ENCODE measurements at places on chromosomes 2 and 18.

DNA sequence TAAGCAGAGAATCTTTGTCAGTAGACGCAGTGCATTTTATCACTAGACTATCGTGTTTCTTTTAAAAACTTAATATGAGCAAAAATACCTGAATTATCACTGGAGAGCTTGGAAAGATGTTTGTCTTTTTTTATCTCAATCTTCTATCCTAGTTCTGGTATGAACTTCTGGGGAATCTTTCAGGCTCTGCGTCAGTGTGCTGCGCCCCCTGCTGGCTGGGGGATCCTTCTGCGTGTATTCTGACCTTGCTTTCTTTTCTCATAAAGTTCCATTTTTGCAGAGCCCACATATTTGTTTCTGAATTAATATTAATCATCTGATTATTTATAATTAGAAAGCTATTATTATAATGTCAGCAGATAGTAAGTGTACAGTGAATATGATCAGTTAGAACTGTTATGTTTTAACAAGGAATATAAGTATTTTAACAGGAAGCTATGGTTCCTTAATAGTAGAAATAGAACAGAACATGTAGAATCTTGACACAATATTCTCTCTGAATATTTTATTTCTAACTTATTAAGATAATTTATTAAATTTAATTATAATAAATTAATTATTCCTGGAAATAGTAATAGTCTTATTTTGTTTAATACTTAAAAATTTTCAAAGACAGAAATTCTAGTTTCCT is 945.0 kb upstream of the CRIM1 start:
- peak; percentile 75 for DNase-seq

GRCh38 chr2:159637988-159638501 is 21.7 kb upstream of the BAZ2B start:
- DNase-seq: no peak

GRCh38 chr18:23072079-23072478 is 63.2 kb upstream of the CABLES1 start:
- no peak for DNase-seq

- DNase-seq: no peak
Measured at GRCh38 chr2:217538719-217539118, 464.1 kb downstream of the TNS1 start.

GRCh38 chr2:230885463-230886130 is 20.9 kb downstream of the ITM2C start:
- DNase-seq: peak; percentile 32

DNA sequence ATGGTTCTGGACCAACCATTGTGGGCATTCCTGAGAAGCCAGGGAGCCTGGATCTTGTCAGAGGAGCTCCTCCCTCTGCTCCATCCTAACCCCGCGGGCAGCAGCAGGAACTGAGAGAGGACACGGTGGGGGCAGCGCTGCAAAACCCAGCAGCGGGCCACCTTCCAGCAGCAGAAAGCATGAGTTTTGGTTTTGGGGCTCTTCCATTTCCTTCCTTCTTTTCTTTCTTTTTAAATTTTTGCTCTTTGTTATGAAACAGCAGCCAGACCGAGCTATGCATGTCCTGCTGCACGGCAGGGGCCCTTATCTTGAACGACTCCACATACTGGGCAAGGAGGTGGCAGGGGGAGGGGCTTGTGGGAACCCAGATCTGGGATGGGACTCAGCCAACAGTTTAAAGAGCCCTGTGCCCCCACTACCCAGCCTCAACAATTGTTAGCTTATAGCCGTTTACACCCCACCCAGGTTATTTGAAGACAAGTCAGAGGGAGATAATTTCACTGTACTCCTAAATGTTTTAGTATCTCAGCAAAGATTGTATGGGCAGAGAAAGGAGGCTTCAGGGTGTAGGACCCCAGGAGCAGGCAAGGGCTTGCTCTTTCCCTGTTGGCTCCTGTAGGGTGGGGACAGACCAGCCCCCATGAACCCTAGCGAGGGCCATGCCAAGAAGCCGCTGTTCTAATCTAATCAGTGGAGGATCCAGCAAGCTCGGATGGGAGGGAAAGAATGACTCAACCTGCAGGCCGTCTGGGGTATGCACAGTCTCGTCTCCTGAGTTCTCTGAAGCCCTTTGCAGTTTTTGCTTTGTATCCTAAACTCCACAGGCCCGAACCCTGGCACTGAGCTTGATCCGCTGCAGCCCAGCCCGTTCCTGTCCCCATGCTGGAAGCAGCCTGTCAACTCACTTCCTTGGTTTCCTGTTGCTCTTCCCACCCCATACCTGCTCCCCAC is 75.3 kb downstream of the LRRFIP1 start:
- DNase-seq: no peak

- DNase-seq: no peak
Measured at GRCh38 chr2:2530334-2530733, 199.3 kb upstream of the MYT1L start.

DNA sequence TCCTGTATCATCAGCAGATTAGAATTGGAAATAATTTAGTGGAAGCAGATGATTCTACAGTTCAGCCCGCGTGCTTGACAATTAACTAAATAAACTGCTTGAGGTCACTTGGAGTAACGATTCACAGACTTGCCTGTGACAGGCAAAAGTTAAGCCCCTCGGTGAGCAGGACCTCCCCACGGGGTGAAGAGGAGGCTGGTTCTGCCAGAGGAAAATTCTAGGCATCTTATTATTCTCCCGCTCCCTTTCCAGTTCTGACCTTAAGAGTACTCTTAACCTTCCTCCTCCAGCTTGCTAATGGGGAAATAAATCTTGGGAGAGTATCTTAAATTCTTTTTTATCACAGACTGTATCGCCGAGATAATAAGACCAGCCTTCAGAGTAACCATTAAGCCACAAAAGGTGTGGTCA is 169.7 kb upstream of the SMAD2 start:
- no peak for DNase-seq

DNA sequence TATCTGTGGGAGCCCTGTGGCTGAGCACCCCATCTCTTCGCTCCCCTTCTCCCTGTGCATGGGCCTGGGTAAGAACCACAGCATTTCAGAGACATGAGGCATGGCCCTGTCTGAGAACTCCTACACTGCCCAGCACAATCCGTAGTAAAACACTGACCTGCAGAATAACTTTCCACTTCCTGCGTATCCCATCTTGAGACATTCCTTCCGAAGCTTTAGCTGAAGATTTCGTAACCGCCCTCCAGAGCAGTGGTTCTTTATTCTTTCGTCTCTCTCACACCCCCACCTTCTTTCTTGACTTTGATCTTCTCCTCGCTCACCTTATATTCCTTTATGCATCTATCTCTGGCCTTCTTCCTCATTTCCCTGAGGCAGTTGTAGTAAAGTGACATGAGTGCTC is 381.1 kb downstream of the HRH4 start:
- no peak for DNase-seq

- no peak for DNase-seq
Measured at GRCh38 chr2:41678639-41679038, 369.2 kb upstream of the PKDCC start.

GRCh38 chr2:53629501-53629900 is 138.1 kb upstream of the CHAC2 start:
- no peak for DNase-seq

DNA sequence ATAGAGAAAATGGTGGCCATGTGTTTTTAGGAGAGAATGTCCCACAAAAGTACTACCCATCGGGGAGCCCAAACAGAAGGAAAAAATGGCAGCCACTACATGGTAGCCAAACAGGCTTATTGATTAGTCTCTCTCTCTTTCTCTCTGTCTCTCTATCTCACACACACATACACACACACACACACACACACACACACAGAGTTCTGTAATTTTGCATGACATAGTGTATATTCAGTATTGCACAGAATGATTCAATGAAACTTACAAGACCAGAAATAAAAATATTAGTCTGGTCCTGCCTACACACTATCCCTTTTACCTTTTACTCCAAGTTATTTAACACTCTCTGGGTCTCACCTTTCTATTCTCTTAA is 124.8 kb upstream of the SLC39A10 start:
- no peak for DNase-seq

- DNase-seq: no peak
Measured at GRCh38 chr2:36731941-36732672, 35.6 kb downstream of the VIT start.

- no peak for DNase-seq
Measured at GRCh38 chr2:106560773-106561172, 73.6 kb downstream of the CD8B2 start.

GRCh38 chr2:157259960-157260359 is 2.5 kb downstream of the GALNT5 start:
- DNase-seq: no peak

DNA sequence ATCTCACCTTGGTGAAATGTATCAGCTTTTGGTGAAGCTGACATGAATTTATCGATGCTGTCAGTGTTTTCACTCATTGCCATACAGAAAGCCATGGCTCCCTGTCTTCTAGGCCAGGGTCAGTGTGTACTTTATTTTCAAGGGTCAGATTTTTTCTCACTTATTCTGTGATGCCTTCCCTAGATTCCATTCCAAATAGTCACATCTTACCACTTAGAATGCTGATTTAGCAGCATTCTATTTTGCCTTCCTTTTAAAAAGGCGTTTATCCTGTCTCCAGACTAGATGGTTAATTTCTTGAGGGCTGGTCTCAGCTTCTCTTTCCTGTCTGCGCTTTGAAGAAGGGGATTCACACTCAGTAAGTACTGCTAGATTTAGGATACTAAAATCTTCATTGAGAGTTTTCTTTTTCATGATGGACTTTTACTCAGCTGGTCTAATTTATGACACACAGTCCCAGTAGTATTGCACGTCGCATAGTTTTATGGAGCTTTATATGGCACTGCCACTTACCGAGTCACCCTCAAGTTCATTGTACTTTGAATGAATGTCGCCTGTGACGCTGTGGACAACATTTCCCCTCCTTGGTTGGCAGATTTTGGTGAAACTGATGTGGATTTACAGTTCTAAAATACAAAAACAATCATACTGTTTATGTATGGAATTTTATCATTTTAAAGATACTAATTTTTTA is 194.0 kb downstream of the ZNF407 start:
- DNase-seq: no peak

DNA sequence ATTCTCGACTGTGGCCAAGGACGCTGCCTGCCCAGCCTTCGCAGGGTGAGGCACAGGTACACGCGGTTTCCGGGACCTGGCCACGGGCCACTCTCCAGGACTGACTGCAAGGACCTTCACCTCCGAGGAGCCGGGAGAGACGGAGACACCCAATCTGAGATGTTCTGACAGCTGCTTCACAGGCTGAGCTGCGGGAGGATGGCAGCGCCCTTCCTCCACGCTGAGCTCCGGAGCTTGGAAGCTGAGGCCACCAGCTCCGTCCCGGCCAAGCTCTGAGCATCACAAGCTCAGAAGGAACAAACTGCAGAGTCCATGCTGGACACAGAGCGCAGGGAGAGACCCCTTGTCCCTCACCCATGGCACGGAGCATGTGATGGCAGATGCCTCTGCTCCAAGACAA is 71.1 kb upstream of the CTDP1 start:
- DNase-seq: no peak

GRCh38 chr2:83238111-83238510 is 1221.0 kb downstream of the SUCLG1 start:
- no peak for DNase-seq

- DNase-seq: no peak
Measured at GRCh38 chr2:33620-34019, 12.7 kb downstream of the FAM110C start.

DNA sequence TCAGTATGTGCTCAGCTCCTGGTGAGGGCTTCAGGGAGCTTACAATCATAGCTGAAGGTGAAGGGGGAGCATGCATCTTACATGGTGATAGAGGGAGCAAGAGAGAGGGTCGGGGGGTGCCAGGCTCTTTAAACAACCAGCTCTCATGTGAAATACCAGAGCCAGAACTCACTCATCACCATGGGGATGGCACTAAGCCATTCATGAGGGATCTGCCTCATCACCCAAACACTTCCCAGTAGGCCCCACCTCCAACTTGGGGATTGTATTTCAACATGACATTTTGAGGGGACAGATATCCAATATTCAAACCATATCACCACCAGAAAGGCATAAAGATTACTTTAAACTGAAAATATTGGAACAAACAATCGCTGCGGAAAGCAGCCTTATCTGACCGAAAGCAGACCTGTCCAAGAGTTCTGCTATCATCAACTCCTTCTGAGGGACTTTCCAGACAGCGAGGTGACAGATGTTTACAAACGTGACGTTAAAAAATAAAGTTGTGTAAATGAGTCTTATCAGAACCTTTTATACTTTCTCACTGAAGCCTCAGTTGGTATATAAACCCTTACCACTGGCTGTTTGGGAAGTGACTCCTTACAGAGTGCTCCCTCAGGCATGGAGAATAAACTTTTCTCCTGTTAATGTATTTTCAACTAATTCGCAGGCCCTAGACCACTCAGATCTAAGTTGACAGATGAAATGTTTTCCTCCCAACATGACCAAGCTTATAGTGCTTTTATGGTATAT is 35.5 kb upstream of the PTH2R start:
- no peak for DNase-seq

- DNase-seq: no peak
Measured at GRCh38 chr18:41706301-41706700, 248.7 kb upstream of the PIK3C3 start.

DNA sequence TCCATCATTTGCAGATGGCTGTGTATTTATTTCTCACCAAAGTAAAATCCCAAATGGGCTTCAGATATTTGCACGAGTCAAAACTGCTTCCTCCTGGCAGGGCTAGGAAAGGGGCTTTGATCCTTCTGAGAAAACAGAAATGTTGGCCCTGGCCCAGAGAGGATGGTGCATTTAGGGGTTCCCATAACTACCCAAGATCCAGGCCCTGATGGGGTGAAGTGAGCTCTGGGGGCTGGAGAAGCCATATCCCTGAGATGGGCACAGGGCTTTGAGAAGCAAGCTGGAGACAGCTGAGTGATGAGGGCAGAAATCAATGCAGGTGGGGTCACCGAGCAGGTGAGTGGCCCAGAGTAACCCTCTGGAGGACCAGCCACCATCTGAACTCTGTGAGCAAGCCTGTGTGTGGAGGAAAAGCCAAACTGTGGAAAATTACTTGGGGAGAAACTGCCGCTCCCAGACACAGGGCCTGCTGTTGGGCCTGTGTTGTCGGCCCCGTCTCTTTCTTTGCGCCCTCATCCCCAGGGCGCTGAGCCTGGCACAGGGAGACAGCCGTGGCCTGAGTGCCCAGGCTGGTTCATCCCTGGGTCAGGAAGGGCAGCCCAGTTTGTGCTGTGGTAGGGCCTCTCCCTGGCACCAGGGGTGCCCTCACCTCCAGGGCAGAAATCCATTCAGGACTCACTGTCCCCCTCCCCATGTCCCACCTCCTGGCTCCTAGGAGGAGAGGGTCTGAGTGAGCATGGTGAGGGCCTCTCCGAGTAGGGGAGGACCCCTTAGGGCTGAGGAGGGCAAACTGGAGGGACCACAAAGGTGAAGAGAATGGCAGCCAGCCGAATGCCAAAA is 167.8 kb upstream of the HAAO start:
- no peak for DNase-seq

- no peak for DNase-seq
Measured at GRCh38 chr2:172836827-172837226, 101.2 kb downstream of the RAPGEF4 start.

DNA sequence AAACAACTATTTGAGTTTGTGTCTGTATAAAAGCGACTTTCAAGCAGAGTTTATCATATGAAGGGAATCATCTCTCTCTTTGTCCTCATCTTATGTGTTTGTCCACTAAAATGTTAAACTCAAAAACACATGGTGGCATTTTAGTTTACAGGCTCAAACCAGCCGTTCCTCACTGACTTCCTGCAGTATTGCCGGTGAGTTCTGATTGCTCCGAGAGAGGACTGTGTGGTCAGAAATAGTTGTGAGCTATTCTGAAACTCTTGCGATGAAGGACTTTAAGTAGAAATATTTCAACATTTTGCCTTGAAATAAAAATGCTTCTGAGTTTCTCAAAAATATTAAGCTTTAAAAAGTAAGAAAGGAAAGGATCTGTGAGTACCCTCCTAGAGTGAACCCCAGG is 163.2 kb upstream of the CAVIN2 start:
- no peak for DNase-seq
